IMR-90 (cell line): ENCODE measurements at places on chromosomes 7 and 10. TPM values are rescaled to one million over a fixed set of nuclear protein-coding genes. Genes with fewer than 3 reads are reported as not detected.

Gene TMEM225B
- polyA plus RNA-seq, result 0.27 and 0.32 TPM in 2 replicates

GRCh38 chr7:28703037-28703765, 254.9 kb downstream of the TRIL start:
- DNase-seq, result no peak

Gene SKIDA1
- 0.24 and 0.36 TPM in 2 replicates for polyA plus RNA-seq

Gene CFAP69
- 0.50 and 0.86 TPM in 2 replicates for polyA plus RNA-seq

Gene SYT15B
- 0.96 TPM in 2 replicates for polyA plus RNA-seq

DNA sequence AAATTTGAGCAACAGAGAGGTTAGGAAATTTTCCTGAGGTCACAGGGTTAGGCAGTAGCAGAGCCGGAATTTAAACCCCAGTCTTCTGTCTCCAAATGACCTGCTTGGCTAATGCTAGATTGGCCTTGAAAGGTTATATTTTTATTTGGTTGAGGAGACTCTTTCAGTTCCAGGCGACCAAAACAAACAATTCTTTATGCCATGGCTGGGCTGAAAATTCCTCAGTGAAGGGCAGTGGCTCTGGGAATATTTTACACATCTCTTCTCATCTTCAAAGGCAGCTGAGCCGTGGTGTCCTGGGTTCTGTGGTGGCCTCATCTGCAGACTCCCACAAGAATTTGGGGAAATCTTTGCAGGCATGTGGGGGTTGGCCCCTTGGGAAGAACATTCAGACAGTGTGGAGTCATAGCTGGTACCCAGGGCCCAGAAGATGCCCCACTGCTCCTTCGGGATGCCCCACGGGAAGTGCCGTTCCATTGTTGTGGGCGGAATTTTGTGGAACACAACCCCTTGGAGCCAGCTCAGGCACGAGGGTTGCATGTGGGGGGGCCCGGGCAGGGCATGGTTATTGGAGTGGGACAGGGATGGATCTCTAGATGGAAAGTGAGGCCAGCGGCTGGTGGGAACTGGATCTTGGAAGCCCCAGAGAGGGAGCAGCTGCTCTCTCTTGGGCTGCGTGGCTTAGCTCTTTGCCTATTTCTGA, 33.2 kb downstream of the RPS24 start:
- no peak for DNase-seq

- DNase-seq, result peak; percentile 70
These were observed 120.4 kb downstream of the ARHGAP21 start for GRCh38 chr10:24603333-24603732.

DNA sequence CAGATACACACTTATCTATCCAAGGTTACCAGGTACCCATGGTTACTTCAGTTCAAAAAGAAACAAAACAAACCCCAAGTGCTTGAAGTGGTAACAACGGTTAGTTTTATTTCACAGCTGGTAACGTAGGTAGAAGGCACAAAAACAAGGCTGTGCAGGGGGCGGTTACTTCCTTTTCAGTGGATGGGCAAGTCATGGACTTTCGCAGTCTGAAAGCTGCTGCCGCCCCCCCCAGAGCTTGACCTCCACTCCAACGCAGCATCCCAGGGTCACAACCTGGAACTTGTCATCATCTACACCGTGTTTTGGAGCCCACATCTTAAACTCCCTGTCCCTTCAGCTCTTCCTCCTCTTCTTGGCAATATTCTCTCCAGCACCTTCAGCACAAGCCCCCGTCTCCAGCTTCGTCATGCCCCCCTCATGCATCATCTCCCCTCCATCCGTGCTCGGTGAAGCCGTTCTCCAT, 181.2 kb upstream of the ITGB1 start:
- DNase-seq, result no peak

Gene BLOC1S2
- polyA plus RNA-seq, result 24.3 and 28.9 TPM in 2 replicates

DNA sequence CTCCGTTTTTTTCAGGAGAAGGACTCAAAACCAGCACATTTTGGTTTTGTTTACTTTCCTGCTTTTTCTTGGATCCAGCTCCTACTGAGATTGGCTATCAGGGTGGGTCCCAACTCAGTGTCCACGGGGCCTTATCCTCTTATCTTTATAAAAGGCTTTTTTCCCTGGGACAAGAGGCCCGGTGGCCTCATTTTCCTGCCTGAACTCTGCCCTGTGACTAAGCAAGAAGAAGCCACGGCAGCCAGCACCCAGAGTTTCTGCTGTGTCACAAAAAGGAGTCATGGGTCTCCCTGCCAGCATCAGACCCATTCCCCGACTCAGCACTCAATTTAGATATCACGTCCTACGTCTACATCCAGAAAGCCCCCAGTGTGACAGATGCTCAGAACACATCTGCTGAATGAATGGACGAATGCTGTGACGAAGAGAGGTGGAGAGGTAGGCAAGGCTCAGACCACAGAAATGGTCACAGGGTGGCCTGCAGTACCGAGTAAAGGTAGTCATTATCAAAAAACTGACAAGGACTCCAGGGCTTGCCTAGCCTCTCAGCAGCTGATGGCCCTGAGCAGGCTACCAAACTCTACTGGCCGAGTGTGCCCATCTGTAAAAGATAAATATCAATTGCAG, 16.7 kb downstream of the DLG5 start:
- peak; percentile 84 for DNase-seq

DNA sequence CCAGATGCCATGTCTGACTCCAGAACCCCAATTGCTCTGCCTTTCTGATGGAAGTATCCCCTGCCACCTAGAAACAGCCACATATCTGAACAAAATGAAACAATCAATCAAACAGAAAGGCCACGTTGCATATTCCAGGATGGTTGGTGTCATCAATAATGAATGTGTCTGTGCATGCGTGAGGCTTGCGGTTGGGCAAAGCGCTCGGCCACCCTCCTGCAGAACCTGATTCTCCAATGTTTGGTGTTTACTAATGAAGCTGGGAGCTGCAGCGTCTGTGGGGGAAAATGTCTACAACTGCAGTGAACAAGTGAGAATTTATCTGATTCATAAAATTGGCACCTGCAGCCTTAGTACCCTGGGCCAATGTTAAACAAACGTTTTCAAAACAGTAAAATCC, 121.2 kb upstream of the ADARB2 start:
- DNase-seq, result no peak

DNA sequence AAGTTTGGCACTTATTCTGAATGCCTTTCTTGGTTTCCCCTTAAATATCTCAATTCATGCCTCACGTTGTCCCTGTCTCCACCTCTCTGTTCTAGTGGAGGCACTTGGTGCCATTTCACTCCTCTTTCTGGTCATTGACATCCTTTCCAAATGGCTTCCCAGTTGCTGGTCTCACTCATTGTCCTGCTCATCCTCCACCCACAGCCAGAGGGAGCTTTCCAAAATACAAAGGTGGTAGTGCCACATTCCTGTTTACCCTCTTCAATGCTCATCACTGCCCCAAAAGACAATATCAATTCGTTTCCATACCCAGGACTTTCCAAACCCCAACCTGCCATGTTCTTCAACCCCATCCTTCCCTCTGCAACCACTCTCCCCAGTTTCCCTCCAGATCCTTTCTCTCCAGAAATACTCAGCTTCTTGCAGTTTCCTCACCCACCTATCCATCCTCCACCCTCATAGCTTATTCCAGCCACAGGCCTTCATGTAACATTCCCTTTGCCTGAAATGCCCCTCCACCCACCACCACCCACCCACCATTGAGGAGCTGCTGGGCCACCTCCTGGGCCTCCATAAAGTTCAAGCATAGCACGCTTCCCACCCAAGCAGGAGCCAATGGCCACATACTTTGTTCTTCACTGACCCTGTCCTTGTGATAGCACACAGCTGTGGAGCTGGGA, 63.1 kb upstream of the ADRB1 start:
- DNase-seq, result no peak

GRCh38 chr7:127786184-127786583, 134.2 kb downstream of the SND1 start:
- peak; percentile 66 for DNase-seq

DNA sequence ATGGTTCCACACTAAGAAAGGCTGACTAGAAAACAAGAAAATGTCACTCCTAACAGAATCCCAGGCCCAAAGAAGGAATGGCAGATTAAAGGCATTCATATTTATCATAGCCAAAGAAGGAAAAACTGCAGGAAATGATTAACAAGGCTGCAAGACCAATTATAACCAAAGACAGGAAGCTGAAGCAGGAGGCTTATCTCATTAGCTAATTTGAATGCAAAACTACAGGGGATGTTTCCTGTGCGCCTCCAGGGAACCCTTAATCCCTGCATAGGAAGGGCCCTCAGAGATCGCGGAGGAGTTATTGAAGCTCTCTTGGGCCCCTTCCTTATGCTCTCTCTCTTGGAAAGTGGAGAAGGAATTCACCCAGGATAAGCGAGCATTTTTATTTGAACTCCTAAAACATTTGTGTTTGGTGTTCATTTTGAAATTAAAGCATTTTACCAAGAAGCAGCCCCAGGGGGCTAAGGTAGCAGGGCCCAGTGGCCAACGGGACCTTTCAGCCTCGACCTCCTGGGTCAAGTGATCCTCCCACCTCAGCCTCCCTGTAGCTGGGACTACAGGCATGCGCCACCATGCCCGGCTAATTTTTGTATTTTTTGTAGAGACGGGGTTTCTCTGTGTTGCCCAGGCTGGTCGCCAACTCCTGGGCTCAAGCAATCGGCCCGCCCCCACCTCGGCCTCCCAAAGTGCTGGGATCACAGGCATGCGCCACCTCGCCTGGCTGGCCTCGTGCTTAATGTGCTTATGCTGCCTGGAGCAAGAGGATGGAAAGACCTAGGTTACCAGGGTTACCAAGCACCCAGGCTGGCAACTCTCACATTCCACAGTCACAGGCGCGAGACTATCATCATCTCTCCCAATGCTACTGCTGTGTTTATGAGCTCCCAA, 24.1 kb upstream of the PROSER2 start:
- DNase-seq, result no peak

- DNase-seq, result peak; percentile 24
These were observed 44.2 kb downstream of the BPGM start for GRCh38 chr7:134690614-134691504.

- no peak for DNase-seq
These were observed 177.4 kb downstream of the ELFN1 start for GRCh38 chr7:1847260-1848001.

DNA sequence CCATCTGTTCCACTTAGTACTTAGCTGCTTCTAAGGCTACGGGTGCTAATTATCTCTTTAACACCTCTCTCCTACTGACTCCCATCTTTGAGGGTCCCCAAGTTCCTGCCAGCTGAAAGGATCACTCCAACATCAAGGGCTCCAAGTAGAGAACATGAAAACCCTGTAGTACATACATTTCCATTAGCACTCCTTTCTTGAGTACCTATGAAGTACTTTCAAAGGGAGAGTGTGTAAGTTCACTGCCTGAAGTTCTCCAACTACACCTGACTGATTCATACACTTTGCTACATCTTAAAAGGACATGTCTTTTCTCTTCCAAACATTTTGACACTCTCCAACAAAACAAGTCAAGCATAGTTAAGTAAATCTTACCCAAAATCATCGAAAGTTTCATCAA, 113.8 kb downstream of the COL28A1 start:
- no peak for DNase-seq
